ENCODE measurements at places on chromosomes 4 and X. TPM values are rescaled to one million over a fixed set of nuclear protein-coding genes. Genes with fewer than 3 reads are reported as not detected.

- no peak for DNase-seq
Measured at GRCh38 chr4:81021142-81021944, 9.2 kb upstream of the BMP3 start.

DNA sequence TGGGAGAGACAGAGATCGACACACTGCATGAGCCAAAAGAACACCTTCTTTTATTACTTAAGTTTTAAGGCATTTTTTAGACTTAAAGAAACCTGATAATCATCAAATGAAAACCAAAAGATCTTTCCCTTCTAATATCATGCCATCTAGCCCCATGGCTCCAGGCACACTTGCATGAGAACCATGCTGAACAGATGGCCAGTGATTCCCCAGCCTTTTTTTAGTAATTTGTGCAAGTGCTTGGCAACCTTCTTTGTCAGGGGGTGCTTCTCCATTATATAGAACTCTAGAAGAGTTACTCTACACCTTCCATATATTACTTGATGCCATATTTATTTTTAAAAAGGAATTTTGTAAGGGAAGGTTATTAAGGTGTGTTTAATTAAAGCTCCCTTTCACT is 182.2 kb upstream of the TEX13C start:
- DNase-seq: no peak

The F8A3 gene
- polyA plus RNA-seq: 8.7 TPM

DNA sequence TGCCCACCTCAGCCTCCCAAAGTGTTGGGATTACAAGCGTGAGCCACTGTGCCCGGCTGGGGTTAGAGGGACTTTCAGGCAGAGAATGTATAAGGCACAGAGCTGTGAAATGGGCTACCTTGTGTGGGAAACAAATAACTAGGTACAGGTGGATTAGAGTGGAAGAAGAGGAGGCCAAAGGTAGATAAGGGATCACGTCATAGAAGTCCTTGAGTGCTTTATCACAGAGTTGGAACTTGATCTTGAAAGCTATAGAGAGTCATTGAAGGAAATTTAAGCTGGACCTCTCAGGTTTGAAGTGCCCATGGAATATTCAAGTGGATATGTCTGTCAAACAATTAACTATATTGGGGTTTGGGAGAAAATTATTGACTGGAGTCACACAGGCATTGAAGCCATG is 8.4 kb downstream of the N4BP2 start:
- DNase-seq: no peak

- no peak for DNase-seq
Measured at GRCh38 chr4:168859888-168860694, 150.0 kb downstream of the CBR4 start.

The ARR3 gene
- polyA plus RNA-seq: 1.2 TPM

GRCh38 chr4:3530663-3531254 is 1.5 kb downstream of the LRPAP1 start:
- DNase-seq: no peak

DNA sequence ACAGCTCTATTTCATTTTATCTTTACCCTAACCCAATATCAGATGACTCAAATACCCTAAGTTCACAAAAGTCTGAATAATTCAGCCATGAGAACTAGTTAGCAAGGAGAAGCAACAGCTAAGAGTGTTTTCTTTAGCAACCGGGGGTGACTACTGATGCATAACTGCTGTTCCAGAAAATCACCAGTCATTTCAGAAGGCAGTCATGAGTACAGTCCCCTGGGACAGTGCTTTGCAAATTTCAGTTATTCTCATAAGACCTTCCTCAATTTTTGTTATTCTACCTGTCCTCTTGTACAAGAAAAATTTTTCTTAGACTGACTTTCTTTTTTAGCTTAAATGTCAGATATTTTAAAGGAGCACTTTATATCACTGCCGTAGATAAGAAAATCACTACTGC is 16.4 kb downstream of the BANK1 start:
- peak; percentile 5 for DNase-seq

- no peak for DNase-seq
Measured at GRCh38 chr4:97404876-97405523, 738.3 kb downstream of the STPG2 start.

DNA sequence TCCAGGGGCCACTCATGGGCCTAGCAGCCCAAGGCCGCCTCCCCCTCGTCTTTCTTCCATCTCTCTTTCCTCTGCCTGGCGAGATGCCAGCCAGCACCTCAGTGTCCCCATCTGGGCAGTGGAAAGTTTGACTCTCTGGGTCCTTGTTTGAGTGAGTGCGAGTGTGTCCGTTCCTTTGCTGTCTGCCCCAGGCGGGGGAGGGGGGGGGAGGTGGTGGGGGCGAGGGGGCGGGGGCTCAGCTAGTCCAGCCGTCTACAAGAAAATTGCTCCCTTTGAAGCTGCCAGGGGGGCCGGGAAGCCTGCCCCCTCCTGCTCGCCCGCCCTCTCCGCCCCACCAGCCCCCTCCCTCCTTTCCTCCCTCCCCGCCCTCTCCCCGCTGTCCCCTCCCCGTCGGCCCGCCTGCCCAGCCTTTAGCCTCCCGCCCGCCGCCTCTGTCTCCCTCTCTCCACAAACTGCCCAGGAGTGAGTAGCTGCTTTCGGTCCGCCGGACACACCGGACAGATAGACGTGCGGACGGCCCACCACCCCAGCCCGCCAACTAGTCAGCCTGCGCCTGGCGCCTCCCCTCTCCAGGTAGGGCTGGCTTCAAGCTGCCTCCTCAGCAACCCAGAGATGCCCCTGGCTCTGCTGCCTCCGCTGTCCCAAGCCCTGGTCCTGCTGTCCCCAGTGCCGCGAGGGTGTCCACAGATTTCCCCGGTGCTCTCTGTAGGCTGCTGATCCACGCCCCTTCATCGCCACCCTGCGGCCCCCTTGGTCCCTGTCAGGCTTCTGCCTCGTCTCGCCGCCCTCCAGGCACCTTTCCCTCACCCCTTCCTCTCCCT is at the start of gene BGN:
TSS of gene BGN (plus strand) at position 440 of the 821 bp plus-strand sequence. CDS start 9,652 bp downstream, outside the sequence.
- DNase-seq: no peak

The TRPC5OS gene
- polyA plus RNA-seq: 0.13 TPM

The RAB33B gene
- polyA plus RNA-seq: 16.0 TPM

DNA sequence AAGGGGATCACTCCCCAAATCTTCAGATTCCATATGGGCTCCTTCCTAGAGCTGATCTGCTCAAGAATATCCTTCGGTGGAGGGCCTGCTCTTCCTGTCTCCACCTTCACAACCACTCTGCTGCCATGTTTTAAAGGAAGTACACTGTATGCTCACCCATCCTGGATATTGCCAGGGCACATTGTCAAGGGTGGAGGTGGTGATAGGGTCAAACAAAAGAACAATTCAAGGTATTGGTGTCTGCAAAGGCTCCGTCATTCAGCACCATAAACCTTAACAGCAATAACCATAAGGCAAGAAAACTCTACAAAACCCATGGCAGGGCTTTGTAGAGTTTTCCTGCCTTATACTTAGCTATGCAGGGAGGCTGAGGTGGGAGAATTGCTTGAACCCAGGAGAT is 18.9 kb downstream of the NAAA start:
- no peak for DNase-seq

The NAA11 gene
- not detected for polyA plus RNA-seq

DNA sequence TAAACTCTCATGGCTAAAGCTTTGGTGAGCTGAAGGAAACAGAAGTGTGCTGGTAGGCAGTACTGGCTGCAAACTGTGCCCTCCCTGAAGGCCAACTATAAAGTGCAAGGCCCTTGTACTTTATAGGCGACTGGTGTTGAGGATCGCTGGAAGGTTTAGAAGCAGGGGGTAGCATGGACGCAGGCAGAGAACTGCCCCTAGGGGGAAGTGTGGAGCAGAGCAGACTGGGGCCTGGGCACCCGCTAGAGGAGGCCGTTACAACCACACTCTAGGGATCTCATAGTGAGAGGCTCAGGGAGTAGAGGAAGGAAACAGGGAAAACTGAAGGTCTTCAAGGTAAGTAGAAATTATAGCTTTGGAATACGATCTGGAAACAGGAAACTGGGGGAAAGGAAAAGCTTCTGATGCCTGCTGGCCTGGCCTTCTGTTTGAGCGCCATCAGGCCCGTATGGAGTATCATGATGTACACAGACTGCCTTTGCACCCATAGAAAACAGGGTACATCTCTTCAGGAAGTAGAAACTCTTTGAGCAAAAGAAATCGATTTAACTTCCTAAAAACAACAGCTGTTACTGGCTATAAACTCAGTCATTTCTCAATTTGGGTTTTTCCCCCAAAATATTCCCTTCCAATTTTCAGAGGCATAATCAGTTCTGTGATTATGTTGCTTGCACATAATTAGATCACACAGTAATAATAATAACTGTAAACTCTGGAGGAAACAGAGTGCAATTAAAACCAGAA is 23.9 kb upstream of the TMSB4X start:
- no peak for DNase-seq

The FAAH2 gene
- polyA plus RNA-seq: 9.3 TPM

DNA sequence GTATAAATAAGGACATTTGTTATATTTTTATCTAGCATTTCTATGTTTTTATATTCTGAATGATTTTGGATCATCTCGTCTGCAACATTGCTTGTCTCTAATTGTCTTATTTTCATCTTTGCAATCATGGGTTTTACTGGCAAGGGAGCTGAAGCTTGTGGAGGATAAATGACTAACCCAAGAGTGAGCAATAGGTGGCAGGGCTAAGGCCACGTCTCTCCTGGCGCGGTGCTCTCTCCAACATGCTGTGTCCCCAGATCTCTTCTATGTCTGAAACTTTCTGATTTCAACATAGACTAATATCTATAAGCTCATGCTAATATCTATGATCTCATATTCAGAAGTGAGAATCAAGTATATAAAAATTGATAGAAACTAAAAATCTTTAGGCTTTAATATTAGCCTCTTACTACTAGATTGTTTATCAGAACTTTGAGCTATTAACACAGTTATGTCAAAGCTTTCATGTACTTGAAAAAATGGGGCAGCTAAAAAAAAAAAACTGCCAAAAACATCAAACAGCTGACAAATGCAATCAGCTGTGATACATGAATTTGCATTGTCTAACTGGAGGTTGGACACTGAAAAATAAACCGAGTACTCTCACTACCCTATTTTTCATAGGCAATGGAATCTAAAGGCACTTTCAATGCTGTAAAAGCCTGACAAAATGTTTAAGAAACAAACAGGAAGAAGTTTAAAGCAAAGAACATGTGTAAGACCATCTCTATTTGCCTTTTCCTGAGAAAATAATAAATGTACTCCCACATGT is 169.2 kb downstream of the TMA16 start:
- no peak for DNase-seq

DNA sequence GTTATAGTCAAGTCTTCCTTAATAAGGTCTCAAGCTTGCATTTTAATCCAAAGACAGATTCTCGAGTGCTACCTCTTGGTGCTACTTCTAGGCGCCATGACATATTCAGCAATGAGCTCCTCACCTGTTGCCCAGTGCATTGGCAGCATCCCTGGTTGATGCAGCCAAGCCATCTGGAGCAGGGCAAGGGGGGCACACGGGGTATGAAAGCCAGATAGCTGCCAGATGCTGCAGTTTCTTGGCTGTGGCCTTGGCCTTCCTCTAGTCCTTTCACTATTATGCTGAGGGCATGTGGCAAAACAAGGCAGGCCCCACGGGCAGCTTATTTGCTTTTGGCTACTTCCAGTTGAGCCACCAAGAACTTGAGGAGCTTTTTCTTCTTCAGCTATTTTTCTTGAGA is 168.6 kb upstream of the PGRMC2 start:
- no peak for DNase-seq

DNA sequence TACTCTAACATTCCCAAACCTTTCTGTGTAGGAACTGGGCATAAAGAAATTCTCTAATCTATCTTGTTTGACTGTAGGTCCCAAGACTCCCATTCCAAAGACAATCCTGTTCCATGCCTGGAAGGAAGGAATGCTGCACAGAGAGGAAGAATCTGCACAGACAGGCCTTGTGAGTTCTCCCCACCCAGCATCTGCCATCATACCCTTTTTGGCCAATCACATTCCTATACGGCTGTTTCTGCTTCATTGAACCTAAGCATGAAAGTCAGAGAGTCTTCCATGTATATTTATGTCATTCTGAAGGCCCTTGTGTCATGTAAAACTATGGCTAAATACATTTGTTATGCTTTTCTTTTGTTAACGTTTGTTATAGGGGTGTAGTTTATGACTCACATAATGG is 667.7 kb upstream of the IGFBP7 start:
- no peak for DNase-seq

The PDZD4 gene
- polyA plus RNA-seq: 6.9 TPM

The XAGE1A gene
- not detected for polyA plus RNA-seq

GRCh38 chrX:154325541-154325940 is 29.9 kb downstream of the TKTL1 start:
- no peak for DNase-seq

DNA sequence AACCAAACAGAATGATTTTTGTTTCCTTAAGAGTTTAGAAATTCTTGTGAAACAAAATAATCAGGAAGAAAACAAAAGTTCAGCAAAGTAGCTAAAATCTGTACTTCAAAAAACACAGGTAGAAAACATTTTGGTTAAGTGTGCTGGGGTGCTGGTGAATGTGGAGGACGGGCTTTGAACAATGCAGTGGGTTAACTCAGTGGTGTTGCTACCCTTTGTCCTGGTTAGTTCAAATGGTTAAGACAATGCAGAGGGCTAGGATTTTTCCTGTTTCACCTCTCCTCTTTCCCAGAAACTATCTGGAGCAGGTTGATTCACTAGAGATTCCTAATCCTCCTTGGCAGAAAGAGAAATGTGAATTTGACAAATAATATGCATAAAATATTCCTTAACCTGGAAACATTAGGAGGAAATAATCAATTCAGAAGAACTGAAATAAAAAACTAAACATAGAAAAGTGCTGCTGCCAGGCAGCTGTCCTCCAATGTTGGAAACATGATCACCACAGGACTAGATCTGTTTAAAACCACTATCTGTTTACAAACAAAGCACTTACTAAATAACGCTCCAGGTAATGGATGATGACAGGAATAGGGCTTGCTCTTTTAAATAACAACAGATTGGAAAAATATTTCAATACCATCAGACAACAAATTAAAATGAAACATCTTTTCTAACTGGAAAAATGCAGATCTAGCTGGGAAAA is 148.9 kb downstream of the MAML3 start:
- no peak for DNase-seq

The TMPRSS11F gene
- polyA plus RNA-seq: not detected

GRCh38 chr4:185837415-185838103 is 25.6 kb upstream of the SORBS2 start:
- DNase-seq: no peak

The MAGEC3 gene
- polyA plus RNA-seq: 0.62 TPM

The MAP3K15 gene
- polyA plus RNA-seq: 1.6 TPM

DNA sequence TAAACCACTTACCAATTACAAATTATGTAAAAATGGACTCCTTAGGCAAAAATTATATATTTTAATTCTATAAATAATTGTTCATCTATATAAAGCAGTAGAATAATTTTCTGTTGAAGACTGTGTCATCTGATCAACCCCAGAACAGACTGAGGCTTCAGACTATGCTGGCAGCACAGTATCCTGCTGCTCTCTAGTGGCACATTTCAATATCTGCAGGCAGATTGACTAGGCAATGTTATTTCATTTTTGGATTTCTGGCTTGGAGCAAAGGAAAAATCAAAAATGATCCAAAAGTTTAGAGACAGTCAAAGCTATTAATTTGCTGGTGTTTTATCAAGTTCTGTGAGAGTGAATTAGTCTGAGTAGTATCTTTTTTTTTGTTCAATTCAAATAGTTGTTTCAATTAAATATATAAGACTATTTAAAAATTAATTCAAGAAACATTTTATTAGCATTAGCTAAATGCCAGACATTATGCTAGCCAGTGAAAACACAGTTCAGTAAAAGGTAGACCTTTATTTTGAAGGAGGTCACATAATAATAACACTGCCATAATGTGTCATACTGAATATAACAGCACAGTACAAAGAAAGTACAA is 21.3 kb upstream of the SULT1E1 start:
- no peak for DNase-seq

- DNase-seq: no peak
Measured at GRCh38 chrX:132855780-132856341, 102.6 kb downstream of the HS6ST2 start.

GRCh38 chr4:182862141-182862875 is 54.9 kb downstream of the DCTD start:
- no peak for DNase-seq

The PLP2 gene
- polyA plus RNA-seq: 36.5 TPM
